ENCODE measurements at places on chromosomes 1 and 21.

- no peak for DNase-seq
Observed at GRCh38 chr1:152111515-152111968, 3.7 kb downstream of the TCHH start.

GRCh38 chr21:43921979-43922945, 57.2 kb downstream of the AGPAT3 start:
- peak; percentile 52 for DNase-seq

DNA sequence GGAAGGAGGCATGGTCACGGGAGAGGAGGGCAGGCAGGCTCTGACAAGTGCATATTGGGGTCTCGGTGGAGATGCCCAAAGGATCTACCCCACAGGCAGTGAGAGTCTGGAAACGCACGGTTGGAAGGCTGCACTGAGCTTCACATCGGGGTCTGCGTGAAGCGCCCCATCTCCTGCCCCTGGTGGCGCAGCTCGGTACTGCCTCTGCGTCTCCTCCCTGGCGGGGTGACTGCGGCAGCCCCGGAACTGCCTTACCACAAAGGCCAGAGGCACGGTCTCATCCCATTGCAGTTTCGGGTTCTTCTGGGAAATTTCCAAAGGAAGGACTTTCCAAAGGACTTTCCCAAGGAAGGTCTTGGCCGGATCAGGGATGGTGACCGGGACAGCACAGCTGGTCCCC, 69.2 kb upstream of the AJAP1 start:
- DNase-seq, result no peak

DNA sequence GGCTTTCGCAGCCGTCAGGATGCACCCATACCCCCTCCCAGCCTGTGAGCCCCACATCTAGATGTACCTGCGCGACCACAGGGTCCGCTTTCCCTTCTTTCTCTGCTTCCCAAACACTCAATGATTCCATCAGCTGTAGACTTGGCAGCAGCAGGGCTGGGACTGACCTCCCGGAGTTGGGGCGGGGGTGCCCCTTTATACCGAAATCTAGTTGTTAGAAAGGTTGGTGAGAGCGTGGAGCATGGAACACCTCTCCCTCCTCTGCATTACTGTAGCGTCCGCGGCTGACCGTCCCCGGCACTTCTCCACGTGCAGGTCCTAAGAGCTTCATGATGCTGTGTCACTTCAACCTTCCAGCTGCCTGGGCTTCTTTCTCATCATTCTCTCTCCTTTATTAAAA, 21.1 kb upstream of the ACTRT2 start:
- DNase-seq, result no peak

DNA sequence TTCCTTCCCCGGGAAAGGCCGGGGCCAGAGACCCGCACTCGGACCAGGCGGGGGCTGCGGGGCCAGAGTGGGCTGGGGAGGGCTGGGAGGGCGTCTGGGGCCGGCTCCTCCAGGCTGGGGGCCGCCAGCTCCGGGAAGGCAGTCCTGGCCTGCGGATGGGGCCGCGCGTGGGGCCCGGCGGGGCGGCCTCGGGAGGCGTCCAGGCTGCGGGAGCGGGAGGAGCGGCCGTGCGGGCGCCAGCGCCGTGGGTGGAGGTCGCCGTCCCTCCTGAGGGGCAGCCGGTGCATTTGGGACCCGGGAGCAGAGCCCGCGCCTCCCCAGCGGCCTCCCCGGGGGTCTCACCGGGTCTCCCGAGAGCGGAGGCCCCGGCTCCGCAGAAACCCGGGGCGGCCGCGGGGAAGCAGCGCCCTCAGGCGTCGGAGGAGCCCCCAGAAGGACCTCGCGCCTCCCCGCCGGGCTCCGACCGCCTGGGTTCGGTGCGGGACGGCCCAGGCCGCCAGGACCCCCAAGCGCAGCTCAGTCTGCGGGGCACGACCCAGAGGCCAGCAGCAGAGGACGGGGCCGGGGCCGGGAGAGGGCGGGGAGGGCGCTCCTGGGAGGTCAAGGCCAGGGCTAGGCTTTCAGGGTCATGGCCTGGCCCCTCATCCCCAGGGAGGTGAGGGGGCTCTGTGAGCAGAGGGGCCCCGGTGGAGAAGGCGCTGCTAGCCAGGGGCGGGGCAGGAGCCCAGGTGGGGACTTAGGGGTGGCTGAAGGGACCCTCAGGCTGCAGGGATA, 7.2 kb upstream of the SLX9 start:
- DNase-seq, result peak; percentile 60

DNA sequence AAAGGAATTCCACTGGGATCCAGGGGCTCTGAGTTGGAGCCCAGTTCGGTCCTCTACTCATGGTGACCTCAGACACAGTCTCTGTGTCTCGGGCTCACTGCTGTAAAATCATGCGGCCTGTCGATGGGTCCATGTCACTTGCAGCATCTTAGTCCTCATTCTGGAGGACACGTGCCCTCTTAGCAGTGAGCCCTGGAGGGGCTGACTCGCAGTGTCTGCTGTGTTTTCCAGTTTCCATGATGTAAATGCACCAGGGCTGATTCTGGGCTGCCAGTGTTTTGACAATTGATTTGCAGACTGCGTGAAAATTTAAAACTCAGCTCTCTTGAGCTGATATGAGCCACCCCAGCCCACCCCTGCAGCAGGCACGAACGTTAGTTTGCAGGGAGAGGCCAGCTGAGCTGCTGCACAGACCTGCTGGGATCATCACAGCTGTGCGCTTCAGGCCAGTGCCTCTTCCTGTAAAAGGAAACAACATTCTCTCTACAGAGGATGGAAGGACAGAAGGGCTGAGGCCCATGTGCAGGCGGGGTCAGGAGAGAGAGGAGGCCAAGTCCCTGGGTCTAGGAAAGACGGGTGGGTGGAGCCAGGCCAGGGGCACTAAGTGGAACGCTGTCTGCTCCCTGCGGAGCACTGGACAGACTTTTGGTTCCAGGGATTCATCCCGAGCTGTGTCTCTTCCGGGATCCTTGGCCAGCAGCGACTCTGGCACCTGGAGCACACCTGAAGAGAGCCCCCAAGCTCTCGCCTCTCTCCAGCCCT, 42.6 kb downstream of the RSPH1 start:
- DNase-seq, result no peak

GRCh38 chr21:39638281-39638680, 25.5 kb downstream of the B3GALT5 start:
- no peak for DNase-seq
